Dorsolateral prefrontal cortex (tissue), 122 donors: ENCODE measurements at places on chromosomes 16 and 17. TPM values are rescaled to one million over a fixed set of nuclear protein-coding genes. Genes with fewer than 3 reads are reported as not detected.

- no peak for DNase-seq
Measured at GRCh38 chr16:72645538-72645937, 402.4 kb downstream of the ZFHX3 start.

GRCh38 chr17:31654936-31655335, 204.1 kb downstream of the COPRS start:
- no peak for DNase-seq

DNA sequence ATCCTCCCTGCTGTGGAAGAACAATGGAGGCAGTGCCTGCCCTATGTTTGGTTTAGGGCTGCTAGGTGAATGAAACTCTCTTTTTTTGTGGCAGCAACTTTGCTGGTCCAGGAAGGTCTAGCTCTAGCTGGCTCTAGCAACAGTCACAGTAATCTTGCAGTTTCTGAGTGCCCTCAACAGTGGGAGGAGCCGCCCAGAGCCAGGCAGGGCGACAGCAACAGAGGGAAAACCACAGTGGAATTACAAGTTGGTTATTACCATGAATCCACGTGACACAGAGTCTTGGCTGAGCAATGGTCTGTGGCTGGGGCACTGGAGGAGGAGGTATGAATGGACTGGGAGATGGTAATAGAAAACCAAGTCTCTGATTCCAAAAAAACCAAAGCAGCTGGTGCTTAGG, 10.3 kb downstream of the HSPB9 start:
- DNase-seq, result peak; percentile 73

DNA sequence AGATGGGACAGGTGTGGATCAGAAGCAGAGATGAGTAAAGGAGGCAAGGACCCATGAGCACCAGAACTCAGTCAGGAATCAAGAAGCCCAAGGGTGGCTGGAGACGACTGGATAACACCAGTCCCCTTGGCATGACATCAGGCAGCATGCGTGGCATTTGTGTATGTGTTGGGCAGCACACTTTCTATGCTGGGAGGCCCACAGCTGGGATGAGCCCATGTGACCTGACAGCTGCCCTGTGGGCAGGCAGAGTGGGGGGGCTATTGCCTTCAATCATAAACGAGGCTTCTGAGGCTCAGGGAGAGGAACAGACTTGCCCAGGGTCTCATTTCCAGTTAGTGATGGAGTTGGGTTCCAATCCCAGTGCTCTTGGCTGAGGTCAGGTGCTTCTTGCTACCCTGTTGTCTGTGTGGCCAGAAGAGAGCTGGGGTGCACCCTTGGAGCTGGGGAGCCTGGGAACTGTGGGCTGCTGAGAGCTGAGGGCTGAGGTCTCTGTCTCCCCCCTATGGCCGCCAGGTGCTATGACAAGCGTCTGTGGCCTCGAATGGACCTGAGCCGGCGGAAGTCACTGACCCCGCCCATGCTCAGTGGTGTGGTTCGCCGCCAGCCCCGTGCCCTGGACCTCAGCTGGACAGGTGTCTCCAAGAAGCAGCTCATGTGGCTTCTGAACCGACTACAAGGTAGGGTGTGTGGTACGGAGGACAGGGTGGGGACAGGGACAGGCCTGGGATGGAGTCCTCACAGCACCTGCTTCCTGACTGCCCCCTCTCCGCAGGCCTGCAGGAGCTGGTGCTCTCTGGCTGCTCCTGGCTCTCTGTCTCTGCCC, 7.1 kb upstream of the ORAI3 start:
- peak; percentile 41 for DNase-seq

GRCh38 chr17:17344507-17345293, 41.5 kb downstream of the NT5M start:
- DNase-seq, result no peak

DNA sequence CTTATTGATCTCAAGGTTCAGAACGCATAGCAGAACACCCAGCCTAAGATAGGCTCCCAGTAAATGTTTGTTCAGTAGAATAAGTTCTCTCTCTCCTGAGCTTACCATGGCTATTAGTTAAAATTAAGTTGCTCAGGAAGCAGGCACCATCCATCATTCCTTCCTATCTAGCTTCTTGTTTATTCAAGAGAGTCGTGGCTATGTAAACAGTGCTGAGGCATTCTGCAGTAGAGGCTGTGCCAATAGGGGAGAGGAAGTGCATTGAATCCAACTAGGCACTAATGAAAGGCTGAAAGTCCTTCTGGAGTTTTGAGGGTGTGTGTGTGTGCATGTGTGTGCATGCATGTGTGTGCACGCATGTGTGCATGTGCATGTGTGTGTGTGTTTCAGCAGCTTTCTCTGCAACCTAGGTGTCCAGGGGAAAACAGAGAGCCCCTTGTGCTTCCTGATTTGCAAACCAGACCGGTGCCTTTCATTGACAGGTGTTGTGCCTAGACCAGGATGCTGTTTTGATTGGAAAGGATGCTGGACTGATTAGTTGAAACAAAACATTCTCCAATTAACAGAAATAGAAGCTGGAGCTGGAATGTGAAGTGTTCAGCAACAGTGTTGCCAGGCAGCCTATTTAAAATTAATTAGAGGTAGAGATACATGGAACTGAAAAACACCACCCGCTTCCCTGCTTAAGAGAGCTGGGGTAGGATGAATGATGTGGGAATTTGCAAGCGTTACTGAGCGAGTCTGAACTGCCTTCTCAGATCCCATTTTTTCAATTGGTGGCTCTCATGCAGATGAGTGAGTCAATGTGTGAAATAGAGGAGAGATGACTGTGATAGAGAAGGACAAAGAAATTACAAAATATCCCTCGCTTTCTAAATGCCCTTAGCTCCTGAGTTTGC, 103.3 kb upstream of the CLEC3A start:
- DNase-seq, result no peak

GRCh38 chr17:62614142-62614541, 13.3 kb upstream of the MRC2 start:
- no peak for DNase-seq

DNA sequence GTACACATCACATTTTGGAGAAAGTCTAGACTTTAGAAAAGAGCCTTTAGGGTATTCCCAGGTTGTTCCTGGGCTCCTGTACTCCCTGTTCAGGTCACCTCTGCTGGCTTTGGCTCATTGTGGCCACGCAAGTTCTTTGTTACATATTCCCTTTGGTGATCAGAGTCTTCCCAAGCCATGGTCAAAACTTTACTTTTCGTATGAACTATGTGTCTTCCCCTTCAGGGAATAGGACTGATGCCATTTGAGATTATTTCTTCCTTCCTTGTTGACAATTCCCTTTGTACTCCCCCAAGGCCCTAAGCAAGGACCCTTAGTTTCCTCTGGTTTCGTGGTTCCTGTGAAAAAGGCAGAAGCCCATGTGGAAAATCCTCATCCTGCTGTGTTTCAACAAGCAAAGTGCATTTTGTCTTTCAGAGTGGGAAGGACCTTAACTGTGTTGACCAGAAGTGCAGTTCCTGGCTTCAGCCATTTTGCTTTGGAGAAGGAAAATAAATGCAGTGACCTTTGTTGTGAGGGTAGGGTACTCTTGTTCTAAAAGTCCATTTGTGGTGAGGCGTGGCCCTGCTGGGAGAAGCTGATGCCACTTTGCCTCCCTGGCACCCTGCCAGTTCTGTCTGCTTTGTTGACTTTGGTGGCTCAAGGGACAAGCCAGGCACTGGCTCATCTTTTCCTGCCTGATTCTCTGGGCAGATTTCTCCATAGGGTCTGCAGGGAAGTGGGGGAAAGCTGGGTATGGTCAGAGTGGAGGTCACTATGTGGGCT, 55.1 kb downstream of the ZNRF1 start:
- DNase-seq, result peak; percentile 69

DNA sequence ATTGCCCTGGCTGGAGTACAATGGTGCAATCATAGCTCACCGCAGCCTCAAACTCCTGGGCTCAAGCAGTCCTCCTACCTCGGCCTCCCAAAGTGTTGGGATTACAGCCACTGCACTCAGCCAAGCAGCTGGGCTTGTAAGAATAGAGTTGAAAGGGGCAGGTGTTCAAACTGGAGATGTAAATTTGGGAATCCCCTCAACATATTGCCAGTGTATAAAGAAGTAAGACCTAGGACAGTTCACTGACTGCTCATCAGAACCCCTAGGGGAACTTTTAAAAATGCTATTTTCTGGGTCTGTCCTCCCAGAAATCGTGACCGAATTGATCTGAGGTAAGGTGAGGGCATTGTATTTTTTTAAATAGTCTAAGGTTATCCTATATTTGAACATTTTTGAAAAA, 8.9 kb upstream of the DNAJA2 start:
- DNase-seq, result no peak

DNA sequence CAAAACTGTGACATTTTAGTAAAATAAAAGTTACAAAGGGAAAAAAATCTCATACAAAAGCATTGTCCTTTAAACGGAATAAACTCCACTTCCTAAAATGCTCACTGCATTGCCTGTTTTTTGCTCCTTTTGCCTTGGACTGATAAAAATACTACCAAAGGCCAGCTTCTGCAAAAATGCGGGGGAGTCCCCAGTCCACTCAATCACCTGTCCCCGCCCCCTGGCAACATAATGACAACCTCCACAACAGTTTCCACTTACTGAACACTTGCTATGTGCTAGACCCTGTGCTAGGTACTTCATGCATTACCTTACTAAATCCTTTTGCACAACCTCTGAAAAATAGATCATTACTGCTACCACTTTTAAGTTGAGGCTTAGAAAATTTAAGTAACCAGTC, 172.7 kb upstream of the CCL2 start:
- DNase-seq, result no peak

DNA sequence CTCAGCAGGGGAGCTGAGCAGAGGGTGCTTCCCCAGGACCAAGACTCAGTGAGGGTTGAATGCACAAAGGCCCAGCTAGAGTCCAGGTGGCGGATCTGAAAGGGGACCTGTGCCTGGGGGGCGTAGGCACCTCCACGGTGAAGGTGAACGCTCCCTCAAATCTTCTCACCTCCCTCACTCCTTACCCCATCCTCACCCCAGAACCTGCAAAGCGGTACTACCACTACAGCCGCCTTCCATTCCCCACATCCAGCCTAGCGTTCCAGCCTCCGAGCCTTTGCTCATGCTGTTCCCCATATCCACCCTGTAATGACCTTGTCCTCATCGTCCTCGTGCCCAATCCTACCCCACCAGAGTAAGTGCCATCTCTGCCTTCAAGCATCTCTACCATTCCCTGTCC, 30.6 kb downstream of the TRPV3 start:
- no peak for DNase-seq

FBXO39 gene
- 0.55 TPM for total RNA-seq

DNA sequence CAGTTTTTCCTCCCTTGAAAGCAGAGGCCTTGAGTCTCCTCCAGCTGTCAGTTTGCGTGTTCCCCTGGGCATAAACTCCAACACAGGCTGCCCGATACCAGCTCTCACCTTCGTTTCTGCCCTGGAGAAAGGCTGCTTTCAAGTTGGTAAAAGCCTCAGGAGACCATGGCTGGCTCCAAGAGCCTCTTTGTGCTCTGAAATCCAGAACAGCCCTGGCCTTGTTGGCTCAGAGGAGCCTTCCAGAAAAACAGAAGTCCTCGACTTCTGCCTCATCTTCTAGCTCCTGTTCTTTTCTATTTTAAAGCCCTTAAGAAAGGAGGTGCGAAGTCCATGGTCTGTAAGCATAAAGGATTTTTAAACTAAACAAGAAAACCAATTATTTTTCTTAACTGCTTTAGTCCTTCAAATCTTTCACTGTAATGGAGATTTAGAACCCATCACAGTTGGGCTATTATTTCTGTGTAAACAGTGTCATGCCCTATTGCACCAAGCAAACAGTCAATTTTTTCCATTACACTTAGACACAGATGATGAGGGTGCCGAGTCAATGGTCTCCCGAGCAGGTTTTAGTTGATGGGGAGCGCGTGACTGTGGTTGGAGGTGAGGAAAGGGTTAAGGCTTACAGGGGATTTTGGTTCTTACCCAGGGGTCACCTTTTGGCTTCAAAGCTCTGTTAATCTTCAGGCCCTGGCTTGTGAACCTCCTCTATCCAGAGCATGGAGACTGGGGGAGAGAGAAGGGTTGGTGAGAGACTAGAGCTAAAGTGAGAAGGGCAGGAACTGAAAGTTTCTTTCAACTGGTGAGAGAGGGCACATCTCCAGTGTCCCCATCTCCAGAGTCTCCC, 212.8 kb downstream of the MSI2 start:
- no peak for DNase-seq

GRCh38 chr16:11972128-11972527, 4.4 kb upstream of the SNX29 start:
- DNase-seq, result no peak

KCNJ2 gene
- 12.2 TPM for total RNA-seq

- no peak for DNase-seq
Measured at GRCh38 chr17:74954665-74955421, 17.7 kb downstream of the HID1 start.

DNA sequence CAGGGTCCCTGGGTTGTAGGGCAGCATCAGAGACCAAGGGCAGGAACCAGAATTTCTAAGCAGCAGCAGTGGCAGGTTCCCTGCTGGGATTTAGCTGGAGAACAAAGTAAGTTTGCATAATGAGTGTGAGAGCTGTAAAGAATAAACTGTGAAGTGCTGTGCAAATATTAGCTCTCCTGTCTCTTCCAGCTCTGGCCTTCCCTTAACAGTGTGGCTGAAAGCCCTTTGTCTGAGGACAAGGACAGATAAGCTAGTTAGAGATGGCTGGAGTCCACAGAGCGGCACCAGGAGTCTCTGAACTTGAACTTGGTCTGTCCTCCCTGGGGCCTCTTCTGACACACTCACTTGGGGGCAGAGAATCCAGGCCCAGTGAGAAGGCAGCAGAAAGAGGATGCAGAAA, 98.2 kb upstream of the WSCD1 start:
- DNase-seq, result no peak

DNA sequence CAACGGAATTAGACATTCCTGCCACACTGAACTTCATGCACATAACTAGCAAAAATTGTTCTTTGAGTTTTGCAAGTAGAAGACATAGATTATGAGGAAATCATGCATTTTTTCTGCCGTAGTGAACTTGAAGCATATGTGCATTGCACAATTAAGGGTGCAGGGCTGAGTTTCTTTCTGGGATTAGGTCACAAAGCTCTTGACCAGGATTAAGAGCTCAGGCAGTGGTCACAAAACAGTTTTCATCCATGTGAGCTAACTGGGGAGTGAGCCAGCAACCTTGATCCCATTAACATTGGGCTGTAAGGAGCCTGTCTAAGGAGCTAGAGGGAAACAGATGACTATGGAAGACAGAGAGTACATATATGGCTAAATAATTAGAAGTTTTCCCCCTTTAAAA, 143.7 kb downstream of the PMP22 start:
- DNase-seq, result no peak
